ENCODE measurements at places on chromosomes 2 and 18.

DNA sequence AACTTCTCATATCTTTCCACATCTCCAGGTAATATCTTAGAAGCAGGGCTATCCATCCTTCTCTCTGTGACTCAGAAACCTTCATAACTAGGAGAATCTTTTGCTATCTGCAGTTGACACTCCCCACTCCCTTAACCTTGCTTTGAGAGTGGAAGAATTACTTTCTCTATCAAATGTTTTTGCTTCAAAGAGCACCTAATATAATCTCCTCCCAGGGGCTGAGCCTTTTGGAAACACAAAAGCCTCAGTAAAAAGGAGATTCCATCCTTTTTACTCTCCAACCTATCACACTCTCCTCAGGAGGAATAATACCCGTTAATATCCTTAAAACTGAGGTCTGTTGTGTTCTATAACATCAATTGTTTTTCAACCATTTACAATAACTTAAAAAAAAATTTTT lies 94.9 kb upstream of the DNAJC10 start:
- no peak for DNase-seq

- no peak for DNase-seq
Observed at GRCh38 chr2:240250150-240250984, 109.9 kb upstream of the OTOS start.

- no peak for DNase-seq
Observed at GRCh38 chr2:8412082-8412481, 269.8 kb upstream of the ID2 start.

DNA sequence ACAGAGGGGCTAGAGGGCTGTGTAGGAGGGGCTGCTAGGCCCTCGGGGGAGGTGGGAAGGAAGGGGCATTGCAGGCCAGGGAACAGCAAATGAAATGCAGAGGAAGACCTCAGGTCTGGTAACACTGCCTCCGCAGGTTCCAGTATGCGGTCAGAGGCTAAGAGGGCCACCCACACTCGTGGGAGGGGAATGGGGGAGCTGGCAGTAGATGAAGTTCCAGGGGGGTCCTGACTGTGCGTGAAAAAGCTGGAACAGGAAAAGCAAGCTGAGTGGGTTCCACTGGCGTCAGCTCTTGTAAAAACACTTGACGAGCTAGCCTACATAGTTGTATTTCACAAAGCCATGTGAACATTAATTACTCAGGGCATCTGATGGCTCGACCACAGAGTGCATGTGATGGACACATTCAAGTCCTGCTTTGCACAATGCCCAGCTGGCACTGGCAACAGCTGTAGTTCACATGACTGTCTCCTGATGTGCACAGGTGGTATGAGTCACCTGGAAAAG lies 29.0 kb upstream of the PTPN4 start:
- no peak for DNase-seq

GRCh38 chr2:233926806-233927205 lies 9.6 kb downstream of the TRPM8 start:
- no peak for DNase-seq

DNA sequence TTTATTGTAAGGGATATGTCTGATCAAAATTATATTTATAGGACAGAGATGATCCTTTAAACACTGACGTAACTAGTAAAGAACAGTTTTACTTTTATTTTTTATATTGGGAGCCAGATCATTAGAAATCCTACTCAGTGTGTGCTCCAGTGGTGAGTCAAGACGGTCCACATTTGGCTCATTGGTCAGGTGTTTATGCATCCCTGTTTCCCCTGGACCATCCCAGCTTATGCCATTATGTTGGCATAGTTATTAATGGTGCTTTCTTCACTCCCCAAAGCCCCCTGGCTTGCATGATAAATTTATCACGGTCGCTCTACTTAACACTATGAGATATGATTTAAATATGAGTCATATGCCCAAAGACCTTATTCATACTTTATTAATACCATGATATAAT lies 293.4 kb downstream of the XIRP2 start:
- DNase-seq = no peak

DNA sequence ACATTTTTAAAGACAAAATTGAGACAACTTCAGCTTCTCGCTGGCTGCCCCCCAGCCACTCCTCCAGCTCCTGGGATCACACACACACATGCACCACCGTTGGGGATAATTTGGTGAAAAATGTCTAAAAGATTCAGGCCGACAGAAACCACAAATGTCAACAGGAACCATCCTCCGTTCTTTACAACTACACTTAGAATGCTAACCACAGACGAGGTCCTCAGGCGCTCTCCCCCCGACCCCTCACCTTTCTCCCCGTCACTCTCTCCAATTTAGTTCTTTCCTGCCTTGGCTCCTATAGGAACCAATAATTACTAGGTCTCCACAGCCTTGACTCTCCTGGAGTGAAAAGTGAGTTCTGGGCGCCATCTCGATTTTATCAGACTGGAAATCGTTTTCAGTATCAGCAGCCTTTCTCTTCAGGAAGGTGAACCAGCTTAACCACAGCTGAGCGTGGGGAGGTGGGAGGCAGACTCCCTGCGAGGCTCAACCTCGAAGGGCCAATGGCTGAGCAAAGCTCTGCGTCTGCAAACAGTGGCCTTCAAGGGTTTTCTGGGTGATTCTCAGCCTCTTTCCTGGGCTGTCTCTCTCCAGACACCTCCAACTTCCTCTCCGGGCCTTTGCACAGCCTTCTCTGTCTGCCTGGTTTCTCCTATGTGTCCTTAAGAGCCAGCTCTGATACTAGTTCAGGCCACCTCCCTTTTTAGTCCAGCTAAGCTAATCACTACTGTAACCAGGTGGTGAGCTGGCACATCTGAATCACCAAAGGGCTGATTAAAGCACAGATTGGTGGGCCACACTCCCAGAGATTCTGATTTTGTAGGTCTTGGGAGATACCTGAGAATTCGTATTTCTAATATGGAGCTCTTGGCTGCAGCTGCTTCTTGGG lies 115.7 kb upstream of the COPS8 start:
- DNase-seq = no peak

DNA sequence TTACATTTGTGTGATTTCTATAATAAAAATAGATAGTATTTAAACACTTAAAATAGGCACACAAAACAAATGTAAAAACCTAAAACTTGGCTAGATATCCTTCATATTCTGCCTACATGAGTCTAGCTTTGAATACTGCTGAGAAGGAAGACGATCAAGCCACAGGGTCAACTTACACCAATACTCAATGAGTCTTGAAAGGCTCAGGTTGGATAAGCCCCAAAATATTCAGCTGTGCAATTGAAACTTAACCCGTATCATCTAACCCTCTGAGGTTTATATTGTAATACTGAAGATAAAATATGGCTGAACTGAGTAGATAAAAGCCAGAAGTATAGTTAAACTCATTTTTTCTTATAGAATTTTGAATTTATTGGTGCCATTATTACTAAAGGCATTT lies 313.0 kb upstream of the NRXN1 start:
- DNase-seq = no peak

DNA sequence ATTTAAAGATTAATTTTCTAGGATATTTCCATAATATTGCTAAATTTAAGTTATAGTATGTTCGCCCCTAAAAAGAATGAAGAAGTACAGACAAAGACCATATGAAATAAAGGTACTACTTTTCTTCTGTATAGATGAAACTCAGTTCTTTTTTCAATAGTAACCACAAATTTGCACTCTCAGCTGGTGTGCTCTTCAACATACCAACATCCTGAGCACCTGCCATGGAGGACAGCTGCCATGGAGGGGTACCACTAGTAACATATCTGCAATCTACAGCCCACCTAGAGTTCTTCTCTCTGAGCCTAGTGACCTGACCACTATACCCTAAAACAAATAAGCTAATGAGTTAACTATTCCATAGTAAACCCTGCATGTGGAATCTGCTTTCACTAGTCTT lies 36.8 kb upstream of the ERCC3 start:
- no peak for DNase-seq

- DNase-seq = no peak
Observed at GRCh38 chr2:26399771-26400376, 1.8 kb upstream of the DRC1 start.

DNA sequence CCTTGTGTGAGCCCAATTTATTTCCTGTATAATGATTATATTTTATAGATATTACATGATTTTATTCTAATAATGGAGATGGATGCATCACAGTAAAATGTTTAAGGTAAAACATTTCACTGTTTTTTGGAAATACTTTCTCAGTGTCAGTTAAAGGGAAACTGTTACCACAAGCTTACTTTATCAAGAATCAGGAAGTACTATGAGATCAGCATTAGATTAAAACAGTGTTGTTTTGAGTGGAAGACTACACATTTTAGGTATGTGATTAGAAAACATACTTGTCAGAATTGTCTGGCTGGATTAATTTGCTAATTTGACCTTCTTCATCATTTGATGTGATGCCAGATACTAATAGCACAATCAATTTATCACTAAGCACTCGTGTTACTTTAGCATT lies at the start of gene HRH4:
TSS of gene HRH4 (plus strand) at position 250 of the 400 bp plus-strand sequence. CDS start at position 342, 92 bp downstream.
- DNase-seq = no peak

DNA sequence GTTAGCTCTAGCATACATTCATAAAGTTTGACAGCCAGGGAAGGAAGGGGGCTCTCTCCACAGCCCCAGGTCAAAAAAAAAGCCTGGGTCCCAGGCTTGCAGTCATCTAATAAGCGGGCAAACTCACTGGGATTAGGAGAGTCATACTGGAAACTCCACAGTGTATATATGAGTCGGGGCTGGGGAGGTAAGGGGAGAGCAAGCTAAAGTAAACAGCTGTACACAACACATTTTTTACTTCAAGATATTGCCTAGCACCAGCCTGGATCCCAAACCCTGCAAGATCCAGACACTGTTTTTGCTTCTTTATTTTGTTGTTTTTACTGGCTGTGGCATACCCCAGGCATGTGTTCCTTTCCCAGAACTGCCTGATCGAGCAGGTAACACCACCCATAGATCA lies 291.3 kb upstream of the TANK start:
- no peak for DNase-seq

- no peak for DNase-seq
Observed at GRCh38 chr18:11096411-11096810, 53.0 kb downstream of the PIEZO2 start.

DNA sequence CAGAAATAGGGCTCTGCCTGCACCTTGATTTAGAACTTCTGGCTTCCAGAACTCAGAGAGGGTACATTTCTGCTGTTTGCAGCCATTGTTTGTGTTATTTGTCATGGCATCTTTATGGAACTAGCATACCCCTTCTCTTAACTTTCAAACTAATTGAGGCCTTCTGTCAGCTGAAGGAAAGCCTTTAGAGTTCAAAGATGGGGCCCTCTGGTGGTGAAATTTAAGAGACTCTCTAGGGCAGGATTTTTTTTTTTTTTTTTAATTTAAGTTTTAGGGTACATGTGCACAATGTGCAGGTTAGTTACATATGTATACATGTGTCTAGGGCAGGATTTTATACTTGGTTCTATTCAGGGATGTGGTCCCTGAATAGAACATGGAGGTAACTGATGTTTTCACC lies 260.6 kb upstream of the LINC00305 start:
- DNase-seq = no peak

GRCh38 chr2:111919794-111920608 lies 21.6 kb downstream of the MERTK start:
- no peak for DNase-seq

GRCh38 chr2:14535156-14535555 lies 97.4 kb upstream of the LRATD1 start:
- DNase-seq = no peak

GRCh38 chr2:106053116-106053515 lies 141.0 kb downstream of the UXS1 start:
- DNase-seq = no peak

DNA sequence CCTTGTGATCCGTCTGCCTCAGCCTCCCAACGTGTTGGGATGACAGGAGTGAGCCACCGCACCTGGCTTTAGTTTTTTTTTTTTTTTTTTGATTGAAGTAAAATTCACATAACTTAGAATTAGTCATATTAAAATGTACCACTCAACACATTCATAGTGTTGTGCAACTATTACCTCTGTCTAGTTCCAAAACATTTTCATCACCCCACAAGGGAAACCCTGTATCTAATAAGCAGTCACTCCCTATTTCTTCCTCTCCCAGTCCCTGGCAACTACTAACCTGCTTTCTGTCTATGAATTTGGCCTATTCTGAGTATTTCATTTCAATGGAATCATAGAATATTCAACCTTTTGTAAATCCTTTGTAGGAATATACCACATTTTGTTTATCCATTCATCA lies 123.9 kb upstream of the FAM117B start:
- DNase-seq = no peak

- no peak for DNase-seq
Observed at GRCh38 chr2:66869076-66869475, 434.2 kb downstream of the MEIS1 start.

DNA sequence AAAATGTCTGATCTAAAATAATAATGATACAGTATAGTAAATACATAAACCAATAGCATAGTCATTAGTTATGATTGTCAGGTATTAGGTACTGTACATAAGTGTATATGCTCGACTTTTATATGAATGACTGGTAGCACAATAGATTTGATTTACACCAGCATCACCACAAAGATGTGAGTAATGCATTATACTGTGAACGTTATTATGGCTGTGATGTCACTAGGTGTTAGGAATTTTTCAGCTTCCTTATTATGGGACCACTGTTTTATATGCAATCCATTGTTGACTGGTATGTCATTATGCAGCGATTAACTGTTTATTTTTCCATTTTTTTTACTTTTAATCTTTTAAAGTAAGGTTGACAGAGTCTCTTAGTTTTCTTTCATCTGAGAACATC lies 23.7 kb downstream of the ATP9B start:
- no peak for DNase-seq

DNA sequence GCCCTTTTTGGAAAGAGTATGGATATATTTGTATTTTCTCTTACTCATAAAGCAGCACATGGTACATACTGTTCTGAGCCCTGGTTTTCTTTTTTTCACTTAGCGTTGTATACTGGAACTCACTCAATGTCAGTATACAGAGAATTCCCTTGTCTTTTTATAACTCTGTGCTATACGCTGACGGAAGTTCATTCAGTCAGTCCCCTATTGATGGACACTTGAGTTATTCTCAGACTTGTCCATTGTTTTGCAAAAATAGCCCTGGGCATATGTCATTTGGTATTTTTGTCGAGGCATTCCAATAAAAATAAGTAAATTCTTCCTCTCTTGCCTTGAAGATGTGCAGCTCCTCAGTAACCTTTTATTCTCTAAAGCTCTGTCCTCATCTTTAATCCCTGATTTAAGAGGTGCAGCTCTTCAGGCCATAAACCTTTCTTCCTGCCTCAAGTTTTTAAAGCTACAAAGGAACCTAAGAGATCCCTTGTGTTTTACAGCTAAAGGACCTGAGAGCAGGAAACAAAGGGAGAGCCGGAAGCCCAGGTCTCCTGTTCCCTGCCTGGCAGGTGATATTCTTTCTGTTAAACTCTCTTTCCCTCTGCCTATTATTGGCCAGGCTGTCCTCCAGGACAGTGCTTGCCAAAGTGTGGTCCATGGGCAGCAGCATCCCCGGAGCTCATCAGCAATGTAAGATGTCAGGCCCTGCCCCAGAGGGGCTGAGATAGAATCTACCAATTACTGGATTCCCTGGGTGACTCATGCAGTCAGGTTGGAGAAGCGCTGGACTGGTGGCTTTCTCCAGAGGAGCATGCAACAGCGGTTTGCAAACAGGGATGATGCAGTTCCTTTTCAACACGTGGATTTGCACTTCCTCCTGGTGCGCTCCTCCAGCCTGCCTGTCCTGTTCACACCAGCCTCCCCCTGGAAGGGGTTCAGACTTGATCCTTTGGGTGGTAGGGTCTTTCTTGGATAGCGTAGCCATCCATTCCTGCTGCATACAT lies 158.0 kb downstream of the NEDD4L start:
- no peak for DNase-seq
